Foreskin keratinocyte (primary cell): ENCODE measurements at places on chromosomes 13 and 19.

DNA sequence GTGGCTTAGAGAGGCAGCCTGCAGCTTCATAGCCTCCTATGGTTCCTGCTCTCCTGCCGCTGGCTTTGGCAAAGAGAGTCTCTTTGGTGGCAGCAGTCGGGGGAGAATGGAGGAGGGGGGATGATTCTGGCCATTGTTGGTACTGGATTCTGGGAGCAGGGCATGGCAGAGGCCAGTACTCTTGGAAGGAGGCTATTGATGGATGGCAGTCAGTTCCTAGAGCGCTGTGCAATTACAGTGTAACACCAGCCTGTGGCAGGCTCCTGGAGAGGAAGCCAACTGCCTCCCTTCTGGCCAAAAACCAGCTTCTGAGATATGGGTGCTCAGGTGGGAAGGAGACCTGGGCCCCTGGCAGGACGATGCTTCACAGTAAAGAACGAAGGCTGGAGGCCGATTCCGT is 47.9 kb upstream of the TMTC4 start:
- no peak for DNase-seq

GRCh38 chr19:49667473-49667872 is 1.7 kb downstream of the BCL2L12 start:
- no peak for DNase-seq

- no peak for DNase-seq
Measured at GRCh38 chr13:110519506-110519905, 42.0 kb downstream of the RAB20 start.

DNA sequence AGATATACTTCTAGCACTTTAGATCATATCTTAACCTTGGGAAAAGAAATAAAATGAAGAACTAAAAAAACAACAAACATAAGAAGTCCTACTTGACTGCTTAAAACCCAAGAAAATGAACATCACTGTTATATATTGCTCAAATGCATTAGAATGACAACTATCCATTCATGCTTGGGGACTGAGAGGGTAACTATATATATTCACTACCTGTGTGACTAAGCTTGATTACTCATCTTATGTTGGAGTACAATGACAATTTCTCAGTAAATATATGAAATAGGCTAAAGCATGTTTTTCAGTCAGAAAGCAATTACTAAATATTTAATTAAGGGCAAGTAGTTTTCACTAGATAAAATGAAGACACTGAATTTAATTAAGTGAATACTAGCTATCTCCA is 40.1 kb downstream of the ZC3H13 start:
- DNase-seq, result peak; percentile 9

DNA sequence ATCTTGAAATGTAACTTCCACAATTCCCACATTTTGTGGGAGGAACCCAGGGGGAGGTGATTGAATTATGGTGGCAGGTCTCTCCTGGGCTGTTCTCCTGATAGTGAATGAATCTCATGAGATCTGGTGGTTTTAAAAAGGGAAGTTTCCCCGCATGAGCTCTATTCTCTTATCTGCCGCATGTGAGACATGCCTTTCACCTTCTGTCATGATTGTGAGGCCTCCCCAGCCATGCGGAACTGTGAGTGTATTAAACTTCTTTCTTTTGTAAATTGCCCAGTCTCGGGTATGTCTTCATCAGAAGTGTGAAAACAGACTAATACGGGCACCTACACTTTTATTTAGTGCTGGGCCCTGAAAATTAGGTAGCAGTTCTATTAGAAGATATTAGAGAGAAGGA is 45.8 kb downstream of the TNFSF13B start:
- no peak for DNase-seq

DNA sequence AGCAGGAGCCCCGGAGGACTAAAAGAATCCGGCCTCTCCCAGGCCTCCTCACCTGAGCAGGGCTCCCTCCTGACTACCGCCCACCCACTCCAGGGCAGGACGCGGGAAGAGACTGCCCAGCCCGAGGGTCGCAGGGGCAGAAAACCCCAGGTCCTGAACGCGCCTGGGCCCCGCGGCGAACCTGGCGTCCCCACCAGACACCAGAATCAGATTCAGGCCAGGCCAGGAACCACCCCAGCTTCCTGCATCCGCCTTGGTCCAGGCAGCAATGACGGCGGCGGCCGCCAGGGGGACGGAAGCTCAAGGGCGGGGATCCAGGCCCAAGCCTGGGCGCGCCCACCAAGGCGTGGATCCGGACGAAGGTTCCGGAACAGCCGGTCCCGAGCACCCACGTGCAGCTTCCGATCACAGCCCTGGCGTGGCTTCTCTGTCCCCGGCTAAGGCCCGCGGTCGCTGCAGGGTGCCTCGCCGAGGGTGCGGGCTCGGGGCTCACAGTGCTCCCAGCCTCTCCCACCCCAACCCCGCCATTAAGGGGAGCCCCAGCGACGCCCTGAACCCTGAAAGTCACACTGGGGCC is 3.6 kb downstream of the LGALS7 start:
- DNase-seq, result peak; percentile 68

DNA sequence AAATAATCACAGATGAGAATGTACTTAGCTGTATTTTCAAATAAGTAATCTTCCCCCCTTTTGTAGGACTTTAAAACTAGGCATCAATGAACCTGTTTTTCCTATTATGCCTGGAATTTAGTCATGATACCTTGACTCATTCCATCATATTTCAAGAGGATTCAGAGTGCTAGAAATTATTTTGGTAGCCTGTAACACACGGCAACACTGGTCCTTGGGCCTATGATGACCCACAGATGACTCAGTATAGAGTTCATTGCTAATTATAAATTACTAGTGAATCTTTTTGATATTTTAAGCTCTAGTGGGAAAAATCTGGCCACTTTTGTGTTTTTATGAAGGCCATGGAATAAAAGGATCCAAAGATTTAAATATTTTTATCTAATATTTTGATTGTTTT is 26.0 kb upstream of the GARRE1 start:
- DNase-seq, result no peak

DNA sequence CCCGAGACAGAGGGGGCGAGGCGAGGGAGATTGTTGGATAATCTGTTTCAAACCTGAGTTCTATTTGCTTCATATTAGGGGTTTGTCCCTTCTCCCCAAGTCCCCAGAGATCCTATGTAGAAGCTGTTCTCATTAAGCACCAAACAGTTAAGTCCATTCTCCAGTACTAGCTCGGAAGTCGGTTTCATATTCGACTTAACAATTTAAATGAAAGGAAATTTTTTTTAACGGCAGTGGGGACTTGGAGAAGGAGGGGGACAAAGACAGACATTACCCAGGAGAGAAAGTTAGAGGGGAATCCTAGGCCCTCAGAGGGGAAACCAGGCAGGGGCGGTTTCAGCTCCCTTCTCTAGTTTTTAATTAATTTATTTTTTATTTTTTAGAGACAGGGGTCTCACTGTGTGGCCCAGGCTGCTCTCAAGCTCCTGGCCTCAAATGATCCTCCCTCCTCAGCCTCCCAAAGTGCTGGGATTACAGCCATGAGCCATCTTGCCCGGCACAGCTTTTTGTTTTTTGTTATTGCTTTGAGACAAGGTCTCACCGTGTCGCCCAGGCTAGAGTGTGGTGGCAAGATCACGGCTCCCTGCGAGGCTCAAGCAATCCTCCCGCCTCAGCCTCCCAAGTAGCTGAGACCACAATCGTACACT is 13.7 kb upstream of the TLE2 start:
- no peak for DNase-seq

GRCh38 chr19:7862413-7862951 is 11.7 kb downstream of the PRR36 start:
- no peak for DNase-seq

- peak; percentile 16 for DNase-seq
Measured at GRCh38 chr13:48113756-48114130, 18.8 kb upstream of the MED4 start.

- no peak for DNase-seq
Measured at GRCh38 chr13:26813980-26814348, 53.4 kb upstream of the GPR12 start.

- DNase-seq, result peak; percentile 92
Measured at GRCh38 chr19:13260883-13261653, 110.9 kb downstream of the IER2 start.

GRCh38 chr13:27979765-27980279 is 8.7 kb downstream of the URAD start:
- DNase-seq, result no peak

GRCh38 chr13:90889906-90890834 is 457.3 kb upstream of the MIR17HG start:
- DNase-seq, result no peak

- DNase-seq, result no peak
Measured at GRCh38 chr13:39825886-39826285, 170.4 kb downstream of the COG6 start.
